Right lobe of liver (tissue), 6 donors: ENCODE measurements at places on chromosomes 2 and 18.
A peak's percentile ranks its signal among the peaks of the same experiment; 100 is the strongest.

- DNase-seq: no peak
Observed at GRCh38 chr2:233089851-233090250, 29.7 kb downstream of the INPP5D start.

DNA sequence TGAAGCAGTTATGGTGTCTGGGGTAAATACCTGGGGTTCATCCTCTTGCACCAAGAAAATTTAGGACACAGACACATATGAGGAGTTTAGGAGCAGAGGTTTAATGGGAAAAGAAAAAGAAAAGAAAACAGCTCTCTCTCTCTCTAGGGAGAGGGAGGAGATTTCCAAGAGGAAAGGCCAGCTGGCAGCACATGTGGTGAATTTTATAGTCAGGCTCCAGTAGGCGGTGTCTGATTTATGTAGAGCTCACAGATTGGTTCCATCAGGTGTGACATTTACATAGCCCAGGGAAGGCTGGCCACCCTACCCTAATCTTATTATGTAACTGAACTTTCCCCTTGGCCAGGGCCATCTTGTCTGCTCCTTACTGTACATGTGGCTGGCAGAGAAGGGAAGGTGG is 297.5 kb upstream of the RGPD4 start:
- DNase-seq: no peak

- no peak for DNase-seq
Observed at GRCh38 chr2:119205001-119205706, 18.5 kb upstream of the STEAP3 start.

DNA sequence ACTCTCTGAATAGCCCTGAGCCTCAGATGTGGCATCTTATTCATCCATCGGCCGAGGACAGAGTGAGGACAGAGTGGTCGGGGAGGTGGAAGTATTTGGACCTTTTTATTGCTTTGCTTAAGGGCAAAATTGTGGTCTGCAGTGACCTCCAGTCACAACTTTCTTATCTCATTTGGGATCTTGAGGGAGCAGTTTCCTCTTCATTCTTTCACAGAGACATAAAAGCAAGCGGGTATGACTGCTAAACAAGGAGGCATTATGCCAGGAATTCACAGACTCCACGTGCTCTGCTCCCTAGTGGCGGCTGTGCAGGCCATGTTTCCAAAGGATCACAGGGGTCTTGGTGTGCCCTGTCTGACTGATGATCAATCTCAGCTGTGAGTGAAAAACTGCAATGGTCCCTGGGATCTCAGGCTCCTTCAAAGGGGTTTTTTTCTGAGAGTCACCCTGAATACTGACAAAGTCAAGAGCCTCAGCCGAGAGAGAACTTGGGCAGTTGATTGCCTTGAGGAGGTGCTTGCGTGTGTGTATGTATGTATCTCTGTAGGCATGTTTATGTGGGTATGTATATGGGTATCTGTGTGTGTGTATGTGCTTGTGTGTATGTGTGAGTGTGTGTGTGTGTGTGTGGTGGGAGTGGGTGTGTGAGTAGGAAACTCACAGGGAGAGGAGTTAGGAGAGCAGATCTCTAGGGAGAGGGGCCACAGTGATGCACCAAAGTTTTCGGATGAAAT is 47.7 kb downstream of the RAPGEF4 start:
- no peak for DNase-seq

- no peak for DNase-seq
Observed at GRCh38 chr2:95670686-95671085, 78.9 kb downstream of the TRIM43 start.

- no peak for DNase-seq
Observed at GRCh38 chr2:38527338-38528007, 75.3 kb downstream of the HNRNPLL start.

DNA sequence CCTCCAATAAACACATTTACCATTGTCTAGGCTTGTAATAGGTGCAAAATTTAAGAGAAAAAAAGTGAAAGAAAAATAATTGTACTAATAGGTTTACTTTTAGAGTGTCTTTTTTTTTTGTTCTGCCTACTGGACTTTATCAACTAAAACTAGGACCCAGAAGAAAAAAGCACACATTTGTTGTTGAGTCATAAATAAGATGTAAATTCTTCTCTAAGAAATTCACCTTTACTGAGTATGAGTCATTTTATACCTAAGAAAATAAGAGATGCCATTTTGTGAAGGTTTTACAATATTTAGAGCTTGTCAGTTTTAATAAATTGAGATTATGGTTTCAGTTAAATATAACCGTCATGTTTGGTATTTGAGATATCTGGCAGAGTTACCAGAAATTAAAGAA is 19.2 kb downstream of the FARP2 start:
- DNase-seq: no peak

DNA sequence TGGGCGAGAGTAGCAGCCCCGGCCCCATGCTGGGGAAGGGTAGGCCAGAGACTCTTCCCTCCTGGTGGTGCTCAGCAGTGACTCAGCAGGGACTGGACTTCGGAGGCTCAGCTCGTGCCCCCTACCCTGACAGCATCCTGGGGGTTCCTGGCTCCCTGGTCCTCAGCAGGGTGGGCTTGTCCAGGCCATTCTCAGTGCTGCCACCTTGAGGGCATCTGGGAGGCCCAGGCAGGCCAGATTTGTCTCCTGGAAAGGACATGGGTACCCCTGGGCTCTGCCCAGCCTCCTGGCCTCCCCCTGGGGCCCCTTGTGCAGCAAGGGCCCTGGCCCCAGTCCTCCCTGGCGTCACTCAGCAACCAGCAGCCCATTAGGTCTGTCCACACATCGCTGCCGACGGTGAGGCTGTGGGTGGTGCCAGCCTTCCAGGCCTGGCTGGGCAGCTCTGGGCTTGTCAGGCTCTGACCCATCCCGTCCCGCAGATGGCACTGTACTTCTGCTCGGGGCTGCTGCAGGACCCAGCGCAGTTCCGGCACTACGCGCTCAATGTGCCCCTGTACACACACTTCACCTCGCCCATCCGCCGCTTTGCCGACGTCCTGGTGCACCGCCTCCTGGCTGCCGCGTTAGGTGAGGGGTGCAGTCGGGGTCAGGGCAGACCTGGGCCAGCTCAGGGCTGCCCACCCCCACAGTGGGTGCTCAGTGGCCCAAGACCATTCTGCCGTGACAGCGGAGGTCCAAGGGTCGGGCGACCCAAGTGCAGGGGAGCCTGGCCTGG is 45.0 kb upstream of the ALPP start:
- peak; percentile 54 for DNase-seq

- no peak for DNase-seq
Observed at GRCh38 chr18:8073167-8073566, 506.1 kb downstream of the PTPRM start.

- DNase-seq: no peak
Observed at GRCh38 chr2:8714283-8714682, 32.4 kb downstream of the ID2 start.

DNA sequence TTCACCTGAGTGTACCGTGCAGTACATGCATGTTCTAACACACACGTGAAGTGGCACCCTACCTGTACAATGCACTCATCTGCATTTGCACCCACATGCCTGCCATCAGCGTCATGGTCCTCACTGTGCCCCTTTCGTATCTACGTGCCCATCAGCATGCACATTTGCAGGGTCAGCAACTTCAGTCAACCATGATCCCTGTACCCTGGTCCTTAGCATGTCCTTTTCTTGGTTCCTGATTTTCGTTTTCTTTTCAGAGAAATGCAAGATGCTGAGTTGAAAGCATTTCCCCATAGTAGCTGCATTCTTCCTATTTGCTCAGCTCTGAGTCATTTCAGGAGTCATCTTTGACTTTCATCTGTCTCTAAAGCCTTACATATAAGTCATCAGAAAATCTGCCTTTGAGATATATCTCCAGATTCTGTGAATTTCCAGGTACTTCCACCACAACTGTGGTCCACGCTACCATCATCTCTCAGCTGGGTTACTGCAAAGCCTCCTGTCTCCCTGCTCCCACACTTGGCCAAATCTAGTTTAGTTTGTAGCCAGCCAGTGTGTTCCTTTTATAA is 14.7 kb upstream of the PUM2 start:
- no peak for DNase-seq

DNA sequence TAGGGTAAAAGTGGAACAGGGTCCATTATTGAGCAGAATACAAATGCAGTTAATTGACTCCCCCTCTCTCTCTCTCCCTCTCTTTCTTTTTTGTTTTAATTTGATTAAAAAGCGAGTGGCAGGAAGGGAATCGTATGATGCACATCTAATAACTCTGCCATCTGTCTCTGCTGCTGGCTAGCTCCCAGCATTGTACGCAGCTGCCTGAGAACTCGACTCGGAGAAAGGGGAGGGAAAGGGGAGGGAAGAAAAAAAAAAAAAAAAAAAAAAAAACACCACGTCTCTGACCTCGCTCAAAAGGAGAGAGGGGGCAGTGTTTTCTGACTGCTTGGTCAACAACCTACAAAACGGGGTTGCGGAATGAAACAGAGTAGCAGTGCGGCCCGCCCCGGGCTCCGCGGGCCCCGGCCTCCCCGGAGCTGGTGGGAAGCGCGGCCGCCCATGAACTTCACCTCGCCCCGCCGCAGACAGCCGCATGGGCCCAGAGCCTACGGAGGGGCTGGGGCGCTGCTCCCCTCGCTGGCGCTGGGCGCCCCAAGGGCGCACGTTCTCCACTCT is 265.7 kb downstream of the TCF4 start:
- DNase-seq: peak; percentile 56

DNA sequence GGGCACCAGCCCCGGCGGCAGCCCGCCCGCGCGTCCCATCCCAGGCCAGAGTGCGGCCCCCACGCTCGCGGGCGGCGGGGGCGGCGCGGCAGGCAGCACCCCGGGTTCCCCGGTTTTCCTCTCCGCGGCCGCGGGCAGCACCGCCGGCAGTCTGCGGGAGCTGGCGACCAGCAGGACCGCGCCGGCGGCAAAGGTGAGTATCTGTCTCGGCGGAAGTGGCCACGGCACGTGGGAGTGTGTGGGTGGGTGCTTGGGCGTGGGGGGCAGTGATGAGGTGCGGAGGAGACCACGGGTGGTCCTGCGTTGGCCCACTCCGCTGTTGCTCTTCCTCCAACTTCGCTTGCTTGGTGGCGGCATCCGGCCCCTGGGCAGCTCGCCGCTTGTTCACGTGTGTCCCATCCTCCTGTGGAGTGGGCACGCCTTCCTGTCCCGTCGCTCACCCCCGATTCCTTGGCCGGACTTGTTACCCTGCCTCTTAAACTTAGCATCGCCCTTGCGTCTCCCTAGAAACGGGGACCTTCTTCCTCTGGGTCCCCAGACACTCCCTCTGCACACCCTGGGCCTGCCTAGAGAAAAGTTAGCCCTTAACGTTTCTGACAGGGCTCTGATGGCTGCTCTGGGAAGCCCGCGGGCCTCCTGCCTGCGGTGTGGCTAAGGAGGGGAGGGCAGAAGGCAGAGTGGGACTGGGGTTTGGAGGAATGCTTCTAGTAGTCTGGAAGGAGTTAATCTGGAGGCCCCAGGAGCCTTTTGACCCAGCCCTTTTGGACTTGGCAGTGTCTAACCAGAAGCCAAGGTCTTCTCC is 1.1 kb downstream of the SH3RF3 start:
- no peak for DNase-seq

- no peak for DNase-seq
Observed at GRCh38 chr2:215000721-215001120, 137.7 kb downstream of the ABCA12 start.

DNA sequence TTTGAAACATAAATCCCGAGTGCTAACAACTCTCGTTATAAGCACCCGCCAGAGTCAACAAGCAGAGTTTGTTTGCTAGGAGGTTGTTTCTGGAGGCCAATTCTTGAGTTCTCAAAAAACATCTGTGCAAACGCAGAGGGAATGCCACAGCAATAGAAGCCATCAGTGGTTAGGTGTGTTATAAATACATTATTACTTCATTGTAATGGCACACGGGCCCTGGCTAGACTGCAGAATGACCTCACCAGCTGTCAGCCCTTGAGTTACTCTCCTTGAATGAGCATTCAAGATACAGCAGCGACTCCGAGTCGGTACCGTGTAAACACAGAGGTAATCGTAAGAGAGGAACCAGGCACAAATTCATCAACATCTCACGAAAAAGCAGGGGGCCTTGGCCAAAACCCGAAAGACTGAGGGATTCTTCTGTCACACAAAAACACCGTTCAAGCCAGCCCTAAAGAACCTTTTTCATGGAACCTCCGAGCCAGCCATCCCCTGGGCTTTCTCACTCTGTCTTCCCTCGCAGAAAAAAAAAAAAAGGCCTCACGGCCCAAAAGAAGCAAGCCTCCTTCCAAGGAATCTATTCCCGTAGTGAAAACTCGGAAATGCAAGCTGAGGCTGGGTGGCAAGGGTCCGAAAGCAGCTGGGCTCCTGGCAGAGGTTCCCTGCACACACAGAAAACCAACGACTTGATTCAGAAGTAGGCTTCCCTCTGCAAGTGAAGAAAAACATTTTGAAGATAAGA is 133.7 kb upstream of the MEIS1 start:
- no peak for DNase-seq

DNA sequence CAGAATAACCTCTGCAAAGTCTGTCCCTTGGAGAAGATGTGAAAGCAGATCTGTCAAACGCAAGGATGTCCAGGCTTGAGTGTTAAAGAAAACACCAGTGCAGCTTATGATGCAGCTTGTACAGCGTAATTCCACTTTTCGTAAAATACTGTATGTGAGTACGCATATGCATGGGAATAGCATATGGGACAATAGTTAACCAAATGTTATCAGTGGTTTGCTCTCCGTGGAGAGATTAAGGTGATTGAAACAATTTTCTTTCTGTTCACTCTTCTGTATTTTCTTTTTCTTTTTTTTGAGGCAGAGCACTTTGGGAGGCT is 27.2 kb downstream of the ATOH8 start:
- DNase-seq: no peak

- DNase-seq: no peak
Observed at GRCh38 chr18:6210349-6211173, 204.2 kb downstream of the L3MBTL4 start.

- DNase-seq: no peak
Observed at GRCh38 chr2:165572151-165572550, 102.7 kb downstream of the CSRNP3 start.

- no peak for DNase-seq
Observed at GRCh38 chr2:173357346-173357745, 2.7 kb downstream of the CDCA7 start.
